A673 (cell line): ENCODE measurements at places on chromosomes 7 and 10. TPM values are rescaled to one million over a fixed set of nuclear protein-coding genes. Genes with fewer than 3 reads are reported as not detected.

MCM10 gene
- 89.3 and 97.5 TPM in 2 replicates for total RNA-seq

HECW1 gene
- total RNA-seq, result 0.39 and 0.57 TPM in 2 replicates

CARD11 gene
- 1.6 and 1.8 TPM in 2 replicates for total RNA-seq

ASZ1 gene
- not detected in 2 replicates for total RNA-seq

HOXA9 gene
- not detected in 2 replicates for total RNA-seq

JAKMIP3 gene
- total RNA-seq, result 2.0 and 2.8 TPM in 2 replicates

USP6NL gene
- 38.7 and 40.0 TPM in 2 replicates for total RNA-seq

SNCG gene
- total RNA-seq, result not detected in 2 replicates

PRSS2 gene
- total RNA-seq, result not detected in 2 replicates

CDK5 gene
- 21.1 and 25.7 TPM in 2 replicates for total RNA-seq

TRPV5 gene
- total RNA-seq, result not detected in 2 replicates

TSPAN33 gene
- 1.6 and 3.5 TPM in 2 replicates for total RNA-seq

MUC12 gene
- 0.67 and 0.94 TPM in 2 replicates for total RNA-seq

PRSS37 gene
- not detected in 2 replicates for total RNA-seq

GARIN1A gene
- total RNA-seq, result 1.8 and 2.2 TPM in 2 replicates

RSPH10B2 gene
- total RNA-seq, result 0.34 and 0.44 TPM in 2 replicates

NOM1 gene
- total RNA-seq, result 34.1 and 34.8 TPM in 2 replicates

GRM3 gene
- not detected in 2 replicates for total RNA-seq

IL2RA gene
- not detected in 2 replicates for total RNA-seq

OLAH gene
- total RNA-seq, result 1.1 and 1.6 TPM in 2 replicates

TMEM184A gene
- not detected in 2 replicates for total RNA-seq

PLXNA4 gene
- total RNA-seq, result 0.11 and 0.37 TPM in 2 replicates
